Esophagus (tissue), 2 donors: ENCODE measurements at places on chromosomes 4 and X. TPM values are rescaled to one million over a fixed set of nuclear protein-coding genes. Genes with fewer than 3 reads are reported as not detected.

COL25A1 gene
- polyA plus RNA-seq: 0.06 TPM

NUP62CL gene
- polyA plus RNA-seq: 2.0 TPM

USP17L22 gene
- not detected for polyA plus RNA-seq

CCDC160 gene
- 0.31 TPM for polyA plus RNA-seq

AKAP4 gene
- polyA plus RNA-seq: not detected

CXCR3 gene
- polyA plus RNA-seq: 0.69 TPM

RASSF6 gene
- 1.2 TPM for polyA plus RNA-seq

CT83 gene
- not detected for polyA plus RNA-seq

GNRHR gene
- 0.22 TPM for polyA plus RNA-seq

NSUN7 gene
- polyA plus RNA-seq: 1.8 TPM

CXorf66 gene
- polyA plus RNA-seq: not detected

GABRB1 gene
- not detected for polyA plus RNA-seq

GRID2 gene
- 0.02 TPM for polyA plus RNA-seq

GPR119 gene
- not detected for polyA plus RNA-seq

LNX1 gene
- 16.8 TPM for polyA plus RNA-seq
